SJCRH30 (cell line): ENCODE measurements at places on chromosomes 5 and 9. TPM values are rescaled to one million over a fixed set of nuclear protein-coding genes. Genes with fewer than 3 reads are reported as not detected.

Gene ASPN
- 0.06 TPM in 1 of 2 replicates, not detected in the other for total RNA-seq

Gene SLF1
- 51.0 and 69.3 TPM in 2 replicates for total RNA-seq

Gene MLANA
- 0.04 TPM in 1 of 2 replicates, not detected in the other for total RNA-seq

GRCh38 chr9:136858452-136858843, 6.3 kb downstream of the MAMDC4 start:
- no peak for DNase-seq
- peaks cover 14% of the 10 kb centered on the region for H3K36me3 ChIP-seq
- H3K27me3 ChIP-seq: no peaks in the 10 kb centered on the region

DNA sequence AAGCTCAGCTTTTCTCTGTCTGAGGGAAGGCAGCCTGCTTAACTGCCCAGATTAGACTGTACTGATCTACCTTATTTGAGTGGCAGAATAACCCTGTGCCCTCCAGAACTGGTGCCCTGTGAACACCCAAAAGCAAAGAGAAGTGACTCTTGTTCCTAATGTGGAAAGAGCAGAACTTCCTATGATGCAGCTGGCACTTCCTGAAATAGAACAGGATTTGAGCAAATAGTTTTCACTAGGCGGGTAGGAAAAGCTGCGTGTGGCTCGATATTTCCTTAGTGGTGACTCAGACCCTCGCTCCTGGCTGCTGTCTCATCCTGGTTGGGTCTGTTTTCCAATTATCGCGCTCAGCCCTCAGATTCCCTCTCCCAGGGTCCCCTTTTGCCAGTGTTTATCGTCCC, 89.9 kb downstream of the SH3TC2 start:
- H3K36me3 ChIP-seq: no peaks in the 10 kb centered on the region
- peak; percentile 77 for DNase-seq
- no peaks in the 10 kb centered on the region for H3K27me3 ChIP-seq
- H3K4me3 ChIP-seq: no peak overlapping the region
- peaks cover 97% of the 10 kb centered on the region for H3K4me1 ChIP-seq
- H3K27ac ChIP-seq: peak overlapping the region; percentile 93

DNA sequence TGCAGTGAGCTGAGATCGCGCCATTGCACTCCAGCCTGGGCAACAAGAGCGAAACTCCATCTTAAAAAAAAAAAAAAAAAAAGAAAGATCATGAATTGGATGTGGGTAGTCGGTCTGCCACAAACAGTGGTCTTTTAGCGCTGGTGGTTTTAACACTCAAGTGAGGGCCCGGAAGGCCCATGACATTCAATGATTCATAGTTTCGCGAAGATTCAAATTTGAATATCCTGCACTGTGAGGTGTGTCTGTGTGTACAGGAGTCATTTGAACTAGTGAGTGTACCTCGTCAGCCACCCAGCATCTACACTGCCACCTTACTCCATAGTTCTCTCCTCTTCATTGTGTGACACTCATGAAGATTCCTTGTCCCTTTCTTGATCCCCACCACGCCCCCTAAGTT, 41.3 kb downstream of the CFAP77 start:
- no peak overlapping the region for H3K27ac ChIP-seq
- peaks cover 12% of the 10 kb centered on the region; the same call in 1 of the 2 replicates for H3K27me3 ChIP-seq
- no peak overlapping the region for H3K4me3 ChIP-seq
- no peak for DNase-seq
- H3K36me3 ChIP-seq: no peaks in the 10 kb centered on the region
- peaks cover 3% of the 10 kb centered on the region for H3K4me1 ChIP-seq

GRCh38 chr5:177234841-177235240, 68.7 kb downstream of the RAB24 start:
- H3K27me3 ChIP-seq: peaks cover 9% of the 10 kb centered on the region; the same call in 1 of the 2 replicates
- H3K4me1 ChIP-seq: no peaks in the 10 kb centered on the region
- H3K4me3 ChIP-seq: no peak overlapping the region
- no peak overlapping the region for H3K27ac ChIP-seq

Gene ALDH1A1
- total RNA-seq: 1.0 and 1.6 TPM in 2 replicates

DNA sequence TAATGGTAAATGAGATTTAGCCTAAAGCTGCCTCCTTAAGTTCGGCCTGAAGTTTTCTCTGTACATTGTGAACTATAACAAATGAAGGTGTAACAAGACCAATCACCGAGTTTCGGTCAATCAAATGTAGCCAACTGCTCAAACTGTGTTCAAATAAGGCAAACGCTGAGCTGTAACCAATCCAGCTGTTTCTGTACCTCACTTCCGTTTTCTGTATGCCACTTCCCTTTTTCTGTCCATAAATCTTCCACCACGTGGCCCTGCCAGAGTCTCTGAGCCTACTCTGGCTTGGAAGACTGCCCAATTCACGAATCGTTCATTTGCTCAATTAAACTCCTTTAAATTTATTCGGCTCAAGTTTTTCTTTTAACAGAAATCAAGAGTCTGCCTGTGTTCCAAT, 193.5 kb upstream of the KLF9 start:
- peaks cover 7% of the 10 kb centered on the region for H3K4me1 ChIP-seq
- H3K36me3 ChIP-seq: no peaks in the 10 kb centered on the region
- no peak for DNase-seq
- H3K4me3 ChIP-seq: no peak overlapping the region

DNA sequence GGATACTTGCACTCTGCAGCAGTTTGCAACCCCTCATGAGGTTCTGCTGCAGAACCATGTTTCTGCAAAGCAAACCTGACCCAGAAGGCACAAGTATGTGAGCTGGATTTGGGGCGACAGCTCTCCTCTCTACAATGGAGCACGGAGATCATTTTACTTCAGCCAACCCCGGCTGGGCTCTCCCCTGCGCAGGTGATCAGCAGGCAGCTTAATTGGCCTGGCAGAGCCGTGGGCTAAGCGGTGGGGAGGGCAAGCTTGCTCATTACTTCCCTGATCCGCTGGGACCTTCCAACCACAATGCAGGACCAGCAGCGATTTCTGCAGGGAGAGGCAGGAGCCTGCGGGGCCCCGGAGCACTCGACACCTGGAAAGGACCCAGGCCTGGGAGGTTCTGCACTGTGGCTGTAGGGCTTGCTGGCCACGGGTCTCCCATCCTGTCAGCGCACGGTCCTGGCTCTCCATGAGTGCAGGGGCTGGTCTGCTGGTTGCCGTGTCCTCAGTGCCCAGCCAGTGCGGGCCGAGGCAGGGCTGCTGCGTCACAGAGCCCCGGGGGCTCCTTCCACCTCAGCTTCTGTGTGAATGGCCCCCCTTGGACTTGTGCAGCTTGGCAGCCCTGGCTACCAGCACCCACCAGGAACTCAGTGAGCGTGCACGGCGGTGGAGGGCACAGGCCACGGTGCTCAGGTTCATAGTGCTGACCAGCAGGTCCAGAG, 51.8 kb upstream of the RAPGEF1 start:
- no peaks in the 10 kb centered on the region for H3K36me3 ChIP-seq
- no peak overlapping the region for H3K4me3 ChIP-seq
- no peaks in the 10 kb centered on the region for H3K4me1 ChIP-seq
- peaks cover 28% of the 10 kb centered on the region for H3K27me3 ChIP-seq

GRCh38 chr5:1203968-1204692, 2.7 kb downstream of the SLC6A19 start:
- H3K27me3 ChIP-seq: no peaks in the 10 kb centered on the region; the same call in 1 of the 2 replicates
- no peak overlapping the region for H3K27ac ChIP-seq
- no peak for DNase-seq
- no peak overlapping the region for H3K4me3 ChIP-seq
- no peaks in the 10 kb centered on the region for H3K36me3 ChIP-seq

Gene DPYSL3
- total RNA-seq: 42.2 and 42.7 TPM in 2 replicates

Gene C9orf153
- 0.43 and 0.55 TPM in 2 replicates for total RNA-seq

GRCh38 chr5:158820891-158821290, 278.8 kb downstream of the EBF1 start:
- no peak overlapping the region for H3K27ac ChIP-seq
- no peak for DNase-seq
- no peaks in the 10 kb centered on the region for H3K27me3 ChIP-seq
- H3K4me3 ChIP-seq: no peak overlapping the region
- H3K4me1 ChIP-seq: no peaks in the 10 kb centered on the region
- peaks cover 3% of the 10 kb centered on the region; the same call in 1 of the 2 replicates for H3K36me3 ChIP-seq
